Glomerular endothelial cell (primary cell): ENCODE measurements at places on chromosomes 7 and 10.

DNA sequence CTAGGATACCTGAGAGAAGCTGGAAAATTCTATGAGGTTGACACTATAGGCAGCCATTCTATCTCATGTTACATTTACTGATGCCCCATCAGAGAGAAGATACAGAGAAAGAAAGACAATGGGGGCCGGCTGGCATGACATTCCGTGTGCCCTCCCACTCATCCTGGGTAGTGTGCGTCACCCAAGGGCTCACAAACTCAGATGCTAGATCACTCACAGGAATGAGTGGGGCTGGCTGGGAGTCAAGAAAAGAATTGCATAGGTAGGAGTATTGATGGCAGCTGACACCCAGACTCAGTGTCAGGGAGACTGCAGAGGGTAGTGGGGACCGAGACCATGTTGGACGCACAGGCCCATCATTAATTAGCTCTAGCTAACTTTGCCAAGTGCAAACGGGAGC lies 1113.5 kb upstream of the AUTS2 start:
- no peak for DNase-seq

GRCh38 chr7:137130751-137131158 lies 212.8 kb downstream of the PTN start:
- no peak for DNase-seq

DNA sequence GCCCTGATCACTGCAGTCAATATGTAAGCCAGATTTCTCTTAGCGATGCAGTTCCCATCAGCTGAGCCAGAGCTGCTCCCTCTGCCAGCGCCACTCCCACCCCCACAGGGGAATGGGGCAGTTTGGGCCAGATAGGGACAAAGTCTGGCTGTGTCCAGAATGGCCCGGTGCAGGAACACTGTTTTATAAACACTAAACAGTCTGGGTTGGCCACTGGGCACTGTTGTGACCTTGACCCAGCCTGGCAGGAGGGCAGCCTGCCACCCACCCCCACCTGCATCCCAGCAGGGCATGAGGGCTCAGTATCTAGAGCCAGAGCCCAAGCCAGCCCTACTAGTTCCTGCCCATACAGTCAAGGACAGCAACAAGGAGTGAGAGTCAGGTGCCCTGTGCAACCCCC lies 1.3 kb downstream of the OGDHL start:
- no peak for DNase-seq

GRCh38 chr10:83994325-83994724 lies 145.0 kb upstream of the GHITM start:
- DNase-seq = no peak

DNA sequence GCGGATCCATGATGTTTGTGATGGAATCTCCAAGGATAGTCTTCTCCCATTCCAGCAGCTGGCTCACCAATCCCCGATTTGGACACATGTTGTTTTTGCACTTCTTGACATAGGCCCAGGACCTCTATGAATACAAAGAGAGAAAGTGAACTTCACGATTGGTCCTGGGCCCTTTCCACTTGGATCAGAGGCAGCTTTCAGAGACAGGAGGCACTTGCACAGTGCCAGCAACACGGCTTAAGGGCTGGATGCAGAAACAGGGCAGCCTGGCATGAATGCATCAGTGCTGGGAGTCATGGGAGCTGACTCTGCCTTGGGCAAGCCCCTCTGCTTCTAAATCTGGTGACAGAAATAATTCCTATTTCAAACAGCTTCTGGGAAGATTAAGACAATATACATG lies 2.1 kb upstream of the TMEM120A start:
- no peak for DNase-seq

GRCh38 chr10:80545258-80545881 lies 7.7 kb downstream of the SH2D4B start:
- no peak for DNase-seq

- no peak for DNase-seq
These were observed 37.4 kb downstream of the PRKAG2 start for GRCh38 chr7:151839451-151839921.
